ENCODE measurements at places on chromosomes 3 and 15. TPM values are rescaled to one million over a fixed set of nuclear protein-coding genes. Genes with fewer than 3 reads are reported as not detected.

- DNase-seq: no peak
Observed at GRCh38 chr3:78183906-78184599, 1144.2 kb downstream of the ROBO2 start.

- DNase-seq: no peak
Observed at GRCh38 chr3:119883461-119884160, 101.7 kb downstream of the NR1I2 start.

UPK1B gene
- 56.4 TPM for total RNA-seq

- DNase-seq: no peak
Observed at GRCh38 chr15:98841419-98841970, 166.1 kb downstream of the PGPEP1L start.

ZPLD1 gene
- total RNA-seq: 0.07 TPM

Measured in epithelial cell of proximal tubule (primary cell).